Activated T-cell treated with anti-CD3 and anti-CD28 coated beads, Interleukin-2, amount 50 U/mL, for 1 hour (primary cell): ENCODE measurements at places on chromosomes 6 and 20.
A peak's percentile ranks its signal among the peaks of the same experiment; 100 is the strongest.

- no peak for DNase-seq
Observed at GRCh38 chr6:83311231-83311630, 118.1 kb downstream of the RWDD2A start.

DNA sequence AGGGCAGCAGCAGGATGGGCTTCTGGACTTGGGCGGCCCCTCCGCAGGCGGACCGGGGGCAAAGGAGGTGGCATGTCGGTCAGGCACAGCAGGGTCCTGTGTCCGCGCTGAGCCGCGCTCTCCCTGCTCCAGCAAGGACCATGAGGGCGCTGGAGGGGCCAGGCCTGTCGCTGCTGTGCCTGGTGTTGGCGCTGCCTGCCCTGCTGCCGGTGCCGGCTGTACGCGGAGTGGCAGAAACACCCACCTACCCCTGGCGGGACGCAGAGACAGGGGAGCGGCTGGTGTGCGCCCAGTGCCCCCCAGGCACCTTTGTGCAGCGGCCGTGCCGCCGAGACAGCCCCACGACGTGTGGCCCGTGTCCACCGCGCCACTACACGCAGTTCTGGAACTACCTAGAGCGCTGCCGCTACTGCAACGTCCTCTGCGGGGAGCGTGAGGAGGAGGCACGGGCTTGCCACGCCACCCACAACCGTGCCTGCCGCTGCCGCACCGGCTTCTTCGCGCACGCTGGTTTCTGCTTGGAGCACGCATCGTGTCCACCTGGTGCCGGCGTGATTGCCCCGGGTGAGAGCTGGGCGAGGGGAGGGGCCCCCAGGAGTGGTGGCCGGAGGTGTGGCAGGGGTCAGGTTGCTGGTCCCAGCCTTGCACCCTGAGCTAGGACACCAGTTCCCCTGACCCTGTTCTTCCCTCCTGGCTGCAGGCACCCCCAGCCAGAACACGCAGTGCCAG is at the start of gene TNFRSF6B:
TNFRSF6B (plus strand) TSS at position 25 of the 729 bp plus-strand sequence; CDS start at position 141, 116 bp downstream.
- no peak for DNase-seq

- no peak for DNase-seq
Observed at GRCh38 chr6:125224231-125224861, 70.8 kb downstream of the TPD52L1 start.

DNA sequence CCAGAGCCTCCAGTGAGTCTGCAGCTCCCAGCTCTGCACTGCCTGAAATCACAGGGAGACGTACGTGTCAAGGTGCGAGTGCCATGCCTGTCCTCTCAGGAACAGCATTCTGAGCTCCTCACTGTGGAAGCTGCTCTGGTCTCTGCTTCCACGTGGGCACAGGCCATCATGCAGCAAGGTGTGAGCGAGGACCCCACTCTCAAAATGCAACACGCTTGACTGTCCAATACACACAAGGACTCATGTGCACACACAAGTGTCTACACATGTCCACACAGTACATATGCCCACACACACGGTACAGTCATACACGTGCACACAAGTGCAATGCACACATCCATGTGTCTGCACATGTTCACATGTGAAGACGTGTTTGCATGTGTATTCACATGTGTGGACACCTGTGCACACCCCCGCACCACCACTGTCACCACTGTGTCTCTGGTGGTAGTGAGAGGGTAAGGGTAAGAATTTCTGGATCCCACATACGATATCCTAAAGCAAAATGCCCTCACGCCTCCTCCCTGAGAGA is 260.5 kb downstream of the DLL1 start:
- DNase-seq = peak; percentile 3

GRCh38 chr20:36802326-36803222 is 29.0 kb upstream of the DSN1 start:
- DNase-seq = no peak

DNA sequence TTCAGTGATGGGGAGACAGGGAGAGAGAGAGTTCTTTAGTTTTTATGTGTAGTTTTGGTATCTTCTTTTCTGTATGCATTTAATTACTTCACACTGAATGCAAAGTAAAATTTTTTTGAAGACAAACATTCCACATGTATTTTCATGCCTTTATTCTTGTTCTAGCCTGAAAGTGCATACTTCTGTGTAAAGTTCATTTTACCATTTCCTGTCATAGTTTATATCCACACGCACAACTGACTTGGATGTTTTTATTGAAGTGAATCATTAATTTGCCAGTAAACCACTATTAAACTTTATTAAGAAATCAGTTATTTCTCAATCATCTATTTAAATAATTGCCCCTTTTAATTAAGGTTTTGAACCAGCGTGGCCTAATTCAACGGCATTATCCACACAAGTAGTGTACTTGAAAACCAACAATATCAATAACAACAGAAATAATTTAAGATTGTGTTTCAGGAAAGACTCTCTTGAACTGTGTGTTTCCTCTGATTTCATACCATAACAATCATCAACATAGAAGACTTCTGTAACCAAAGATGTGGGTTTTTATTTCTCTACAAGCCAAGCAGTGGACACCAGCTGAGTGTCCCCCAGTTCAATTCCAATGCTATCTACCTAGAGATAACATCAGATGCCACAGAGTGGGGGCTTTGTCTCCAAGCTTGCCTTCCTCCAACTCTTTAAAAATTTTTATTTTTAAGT is 512.7 kb upstream of the JAG1 start:
- no peak for DNase-seq

DNA sequence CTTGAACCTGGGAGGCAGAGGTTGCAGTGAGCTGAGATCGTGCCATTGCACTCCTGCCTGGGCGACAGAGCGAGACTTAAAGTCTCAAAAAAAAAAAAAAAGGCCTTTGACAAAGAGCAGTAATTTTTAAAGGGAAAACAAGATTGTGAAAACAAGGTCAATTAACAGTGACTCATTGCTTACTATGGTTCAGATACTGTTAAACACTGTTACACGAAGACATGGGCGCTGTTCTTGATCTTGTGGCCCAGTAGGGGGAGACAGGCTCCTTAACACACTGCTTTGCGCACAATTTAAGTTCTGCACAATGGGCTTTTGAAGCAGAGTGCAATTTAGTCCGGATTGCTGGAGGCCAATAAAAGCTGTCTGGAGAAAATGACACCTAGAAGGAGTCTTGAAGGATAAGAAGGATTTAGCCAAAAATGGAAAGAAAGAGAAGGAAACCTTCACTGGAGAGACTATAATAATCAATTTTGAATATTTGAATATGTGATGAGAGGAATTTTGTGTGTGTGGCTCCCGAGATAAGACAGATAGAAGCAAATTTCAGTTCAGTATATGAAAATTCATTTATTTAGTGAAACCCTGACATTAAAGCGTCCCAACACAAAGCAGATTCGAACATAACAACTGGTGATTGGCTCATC is 6.0 kb upstream of the LATS1 start:
- DNase-seq = no peak
